Natural killer cell (primary cell): ENCODE measurements at places on chromosomes 13 and 19. TPM values are rescaled to one million over a fixed set of nuclear protein-coding genes. Genes with fewer than 3 reads are reported as not detected.

Gene MTMR6
- 17.3 TPM for total RNA-seq

Gene KIR2DL3
- 57.3 TPM for total RNA-seq

Gene ZNF729
- total RNA-seq: not detected

Gene JAK3
- total RNA-seq: 72.1 TPM

Gene B3GNT3
- not detected for total RNA-seq

Gene NCCRP1
- not detected for total RNA-seq

Gene IRF2BP1
- total RNA-seq: 20.3 TPM

Gene AMER2
- total RNA-seq: not detected

Gene ZNF491
- 1.9 TPM for total RNA-seq
